ENCODE measurements at places on chromosomes 13 and 19.

- no peak for DNase-seq
Measured at GRCh38 chr13:27035892-27036235, 135.7 kb downstream of the USP12 start.

DNA sequence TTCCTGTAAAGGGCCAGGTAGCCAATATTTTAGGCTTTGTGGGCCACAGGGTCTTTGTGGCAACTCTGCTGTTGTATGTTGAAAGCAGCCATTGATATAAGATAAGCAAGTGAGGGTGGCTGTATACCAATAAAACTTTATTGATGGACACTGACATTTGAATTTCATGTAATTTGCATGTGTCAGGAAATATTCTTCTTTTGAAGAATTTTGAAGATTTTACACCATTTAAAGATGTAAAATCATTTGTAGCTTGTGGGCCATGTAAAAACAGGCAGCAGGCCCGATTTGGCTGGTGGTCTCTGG, 2.4 kb upstream of the CTU1 start:
- DNase-seq = no peak

GRCh38 chr13:95579303-95579702, 26.8 kb downstream of the CLDN10 start:
- no peak for DNase-seq

GRCh38 chr13:112836940-112837339, 132.1 kb upstream of the MCF2L start:
- no peak for DNase-seq

DNA sequence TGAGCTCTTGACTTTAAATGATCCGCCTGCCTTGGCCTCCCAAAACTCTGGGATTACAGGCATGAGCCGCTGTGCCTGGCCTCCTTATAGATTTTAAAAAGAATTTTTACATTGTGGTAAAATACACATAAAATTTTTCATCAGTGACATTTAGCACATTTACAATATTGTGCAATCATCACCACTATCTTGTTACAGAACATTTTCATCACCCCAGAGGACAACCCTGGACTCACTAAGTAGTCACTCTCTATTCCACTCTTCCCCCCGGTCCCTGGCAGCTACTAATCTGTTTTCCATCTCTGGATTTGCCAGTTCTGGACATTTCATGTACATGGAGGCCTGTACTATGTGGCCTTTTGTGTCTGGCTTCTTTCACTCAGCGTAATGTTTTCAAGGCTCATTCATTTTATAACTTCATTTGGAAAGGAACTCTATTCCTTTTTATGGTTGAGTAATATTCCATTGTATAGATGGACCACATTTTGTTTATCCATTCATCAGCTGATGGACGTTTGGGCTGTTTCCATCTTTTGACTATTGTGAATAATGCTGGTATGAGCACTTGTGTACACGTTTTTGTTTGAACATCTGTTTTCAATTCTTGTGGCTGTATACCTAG, 19.9 kb downstream of the MEGF8 start:
- DNase-seq = no peak

- no peak for DNase-seq
Measured at GRCh38 chr13:111326621-111326965, 6.2 kb downstream of the TEX29 start.

DNA sequence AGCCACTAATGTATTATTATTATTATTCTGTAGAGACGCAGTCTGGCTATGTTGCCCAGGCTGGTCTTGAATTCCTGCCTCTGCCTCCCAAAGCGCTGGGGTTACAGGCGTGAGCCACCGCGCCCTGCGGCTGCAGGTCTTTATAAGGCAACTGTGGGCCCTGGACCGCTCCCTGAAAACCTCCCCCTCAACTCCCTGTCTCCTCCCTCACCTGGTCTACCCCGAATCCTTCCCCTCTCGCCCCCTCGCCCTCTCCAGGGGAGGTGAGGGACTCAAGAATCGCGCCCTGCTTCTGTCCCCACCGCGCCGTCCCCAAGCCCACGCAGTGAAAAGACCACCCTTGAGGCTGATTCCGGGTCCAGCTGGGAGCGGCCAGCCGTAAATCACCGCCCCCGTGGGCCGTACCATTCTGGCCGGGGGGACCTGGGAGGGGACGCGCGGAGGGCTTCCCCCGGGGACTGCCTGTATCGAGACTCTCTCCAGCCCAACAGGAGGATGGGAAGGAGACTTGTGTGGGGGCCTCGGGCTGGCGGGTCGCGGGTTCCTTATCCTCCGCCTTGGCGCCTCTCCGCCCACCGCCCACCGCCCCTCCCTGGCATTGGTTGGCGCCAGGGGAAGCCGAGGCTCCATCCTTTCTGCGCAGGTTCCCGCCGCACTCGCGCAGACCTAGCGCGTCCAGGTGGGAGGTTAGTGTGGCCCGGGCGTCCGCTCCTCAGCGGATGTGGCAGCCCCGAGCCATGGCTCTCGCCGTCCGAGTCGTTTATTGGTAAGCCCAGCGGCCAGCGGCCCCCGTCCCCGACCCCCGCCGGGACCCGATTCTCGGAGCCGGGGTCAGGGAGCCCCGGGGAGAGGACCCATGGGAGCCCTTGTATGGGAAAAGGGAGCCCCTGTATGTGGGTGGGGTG, at the start of gene SELENOW:
TSS of gene SELENOW (plus strand) at position 655 of the 905 bp plus-strand sequence. CDS start at position 738, 83 bp downstream.
- peak; percentile 83 for DNase-seq

- no peak for DNase-seq
Measured at GRCh38 chr13:101875717-101876393, 423.4 kb downstream of the ITGBL1 start.

DNA sequence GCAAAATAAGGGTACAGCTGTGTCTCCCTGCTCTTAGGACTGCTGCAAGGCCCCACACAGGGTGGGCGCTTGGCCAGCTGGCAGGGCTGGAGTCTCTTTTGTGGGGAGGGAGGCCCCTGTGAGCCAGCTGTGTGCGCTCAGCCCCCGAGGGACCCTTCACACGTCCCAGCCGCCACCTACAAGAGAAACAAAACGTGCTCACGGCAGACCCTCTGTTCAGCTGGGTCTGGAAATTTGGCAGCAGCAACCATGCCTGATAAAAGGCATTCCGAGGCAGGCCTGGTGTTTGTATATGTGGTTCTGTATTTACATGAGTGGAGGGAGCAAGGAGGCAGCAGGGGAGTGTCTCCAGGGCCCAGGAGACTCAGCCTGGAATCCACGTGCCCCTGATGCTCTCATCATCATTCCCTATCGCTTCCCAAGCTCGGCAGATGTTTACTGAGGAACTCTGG, 49.7 kb downstream of the CRTC1 start:
- DNase-seq = no peak

DNA sequence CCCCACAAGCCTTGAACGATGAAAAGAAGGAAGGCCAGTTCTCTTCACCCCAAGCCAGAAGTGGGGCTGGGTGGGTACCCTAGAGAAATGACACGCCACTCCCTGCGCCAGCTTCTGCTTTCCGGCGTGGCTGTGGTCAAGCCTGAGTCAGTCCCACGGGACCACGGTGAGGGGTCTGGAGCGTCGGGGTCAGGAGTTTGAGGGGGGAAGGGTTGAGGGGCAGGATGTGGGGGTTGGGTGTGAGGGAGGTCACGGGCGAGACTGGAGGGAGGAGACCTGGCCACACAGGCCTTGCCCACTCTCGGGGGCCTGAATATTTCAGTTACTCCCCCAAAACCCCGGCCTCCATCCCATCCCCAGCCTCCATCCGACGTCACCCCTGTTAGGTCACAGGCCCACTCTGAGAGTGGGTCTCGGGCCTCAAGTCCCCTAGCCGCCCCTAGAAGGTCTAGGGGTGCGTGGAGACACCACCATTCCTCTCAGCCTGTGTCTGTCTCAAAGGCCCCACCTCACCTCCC, 500 bp upstream of the IFI30 start:
- DNase-seq = no peak

DNA sequence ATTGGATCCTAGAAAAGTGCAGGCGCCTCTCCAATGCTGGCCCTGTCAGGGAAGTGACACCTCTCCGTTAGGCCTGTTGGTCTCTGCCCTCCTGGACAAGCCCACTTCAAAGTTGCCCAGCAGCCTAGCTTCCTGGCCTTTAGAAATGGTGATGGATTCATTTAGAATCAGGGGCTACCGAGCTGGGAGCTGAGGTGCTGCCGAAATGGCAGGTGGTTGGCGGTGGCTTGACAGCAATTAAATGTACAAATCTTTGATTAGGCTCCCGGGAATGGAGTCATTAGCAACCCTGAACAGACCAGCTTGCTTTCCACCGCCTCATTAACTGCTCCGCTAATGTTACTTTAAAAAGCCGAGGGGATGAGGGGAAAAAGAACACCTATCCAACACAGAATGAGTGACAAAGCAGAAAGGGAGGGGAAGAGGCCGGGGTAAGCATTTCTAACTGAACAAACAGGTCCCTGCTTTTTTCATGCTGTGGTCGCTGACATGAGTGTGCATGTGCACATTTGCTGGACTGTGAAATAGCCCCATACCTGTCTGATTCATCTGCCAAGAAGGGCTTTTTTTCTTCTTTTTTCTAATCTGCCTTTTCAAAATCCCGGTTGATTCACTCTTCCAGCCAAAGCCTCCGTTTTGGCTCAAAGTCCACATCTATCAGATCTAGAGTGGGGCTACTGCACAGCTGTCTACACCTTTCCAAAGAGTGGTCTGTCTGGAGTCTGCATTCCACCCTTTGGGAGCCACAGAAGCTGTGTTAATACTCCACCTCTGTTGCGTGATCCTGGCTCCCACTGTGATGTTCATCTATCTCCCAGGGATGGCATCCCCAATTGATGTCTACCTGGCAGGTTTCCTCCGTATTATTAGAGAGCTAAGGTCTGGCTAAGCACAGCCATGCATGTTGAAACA, 431.9 kb downstream of the COG6 start:
- no peak for DNase-seq

- no peak for DNase-seq
Measured at GRCh38 chr19:3610745-3611717, 4.4 kb upstream of the TBXA2R start.

GRCh38 chr19:45900738-45901431, 1.5 kb downstream of the MYPOP start:
- DNase-seq = no peak

DNA sequence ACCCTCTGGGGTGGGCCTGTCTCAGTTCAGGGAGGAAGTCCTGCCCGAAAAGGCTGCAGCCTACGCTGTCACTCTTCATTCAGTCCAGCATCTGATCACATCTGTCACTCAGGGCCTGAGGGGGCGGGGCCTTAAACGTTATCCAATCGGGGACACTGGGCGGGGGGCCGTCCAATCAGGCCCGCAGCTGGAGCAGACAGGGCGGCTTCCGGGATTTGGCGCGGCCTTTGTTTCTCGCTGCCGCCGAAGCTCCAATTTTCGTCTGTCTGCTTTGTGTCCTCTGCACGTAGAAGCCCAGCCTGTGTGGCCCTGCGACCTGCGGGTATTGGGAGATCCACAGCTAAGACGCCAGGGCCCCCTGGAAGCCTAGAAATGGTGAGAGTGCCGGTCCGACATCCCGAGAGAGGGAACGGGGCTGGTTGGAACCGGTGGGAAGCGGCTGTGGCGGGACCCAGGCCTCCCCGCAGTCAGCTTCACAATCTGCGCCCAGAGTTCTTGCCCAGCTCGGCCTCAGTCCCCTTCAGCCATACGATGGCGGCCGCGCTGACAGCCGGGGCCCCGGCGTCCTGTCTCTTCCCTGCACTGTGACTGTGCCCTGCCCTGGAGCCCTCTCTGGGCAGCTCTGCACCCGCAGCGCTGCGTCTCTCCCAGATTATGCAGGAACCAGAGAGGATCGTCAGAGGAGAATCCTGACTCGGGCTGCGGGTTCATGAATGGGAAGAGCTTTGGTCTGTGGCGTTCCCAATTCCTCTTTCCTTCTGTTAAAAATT, at the start of gene ZNF730:
TSS of gene ZNF730 (plus strand) at position 224 of the 770 bp plus-strand sequence. CDS start at position 373, 149 bp downstream.
- DNase-seq = peak; percentile 24

DNA sequence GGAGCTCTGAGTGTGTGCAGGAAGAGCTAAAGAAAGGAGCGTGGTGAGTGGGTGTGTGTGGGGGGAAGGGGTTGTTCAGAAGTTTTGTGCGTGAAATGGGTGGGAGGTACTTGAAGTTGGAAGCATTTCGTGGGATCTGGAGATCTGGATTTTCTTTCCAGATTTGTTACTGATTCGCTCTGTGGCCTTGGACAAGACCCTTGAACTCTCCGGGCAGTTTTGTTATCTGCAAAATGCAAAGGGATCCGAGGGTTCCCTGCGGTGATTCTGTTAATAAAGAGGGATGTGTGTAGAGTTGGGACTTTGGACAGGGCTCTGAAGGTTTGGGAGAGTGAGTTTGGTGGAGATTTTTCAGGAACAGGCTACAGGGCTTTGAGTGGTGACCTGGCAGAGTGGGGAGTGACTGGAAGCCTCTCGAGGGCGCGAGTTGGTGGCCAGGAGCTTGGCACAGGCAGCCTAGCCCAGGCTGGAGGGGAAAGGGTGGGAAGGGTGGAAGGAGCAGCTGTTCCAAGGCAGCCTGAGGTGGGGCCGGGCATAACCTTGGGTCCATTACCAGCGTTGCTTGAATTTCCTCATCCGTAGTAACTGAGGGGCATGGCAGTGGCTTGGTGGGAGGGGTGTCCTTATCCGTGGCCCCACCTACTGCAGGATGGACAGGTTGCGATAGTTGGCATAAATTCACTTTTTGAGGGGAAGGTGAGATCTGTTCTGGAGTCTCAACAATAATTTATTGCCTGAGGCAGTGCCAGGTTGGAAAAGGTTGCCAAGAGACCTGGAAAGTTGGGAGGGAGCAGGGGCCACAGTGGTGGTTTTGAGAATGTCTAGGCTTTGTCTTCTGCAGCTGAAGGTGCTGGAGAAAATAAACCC, 2.1 kb downstream of the ACTN4 start:
- no peak for DNase-seq

DNA sequence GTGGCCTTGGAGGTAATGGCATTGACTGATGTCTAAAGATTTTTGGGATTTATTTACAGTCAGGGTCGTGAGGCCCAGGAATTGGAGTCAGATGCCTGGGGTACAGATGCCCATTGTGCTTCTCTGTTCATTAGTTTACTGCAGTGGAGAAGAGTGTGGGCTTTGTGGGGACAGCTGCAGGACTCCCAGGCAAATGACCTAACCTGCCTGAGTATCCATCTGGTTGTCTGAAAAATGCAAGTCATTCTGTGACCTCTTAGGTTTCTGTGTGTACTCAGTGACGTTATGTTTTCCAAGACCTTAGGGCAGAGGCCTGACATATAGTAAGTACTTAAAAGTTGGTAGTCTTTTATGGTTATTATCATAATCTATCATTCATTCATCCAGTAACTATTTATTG, 60.5 kb downstream of the SPATA13 start:
- no peak for DNase-seq

DNA sequence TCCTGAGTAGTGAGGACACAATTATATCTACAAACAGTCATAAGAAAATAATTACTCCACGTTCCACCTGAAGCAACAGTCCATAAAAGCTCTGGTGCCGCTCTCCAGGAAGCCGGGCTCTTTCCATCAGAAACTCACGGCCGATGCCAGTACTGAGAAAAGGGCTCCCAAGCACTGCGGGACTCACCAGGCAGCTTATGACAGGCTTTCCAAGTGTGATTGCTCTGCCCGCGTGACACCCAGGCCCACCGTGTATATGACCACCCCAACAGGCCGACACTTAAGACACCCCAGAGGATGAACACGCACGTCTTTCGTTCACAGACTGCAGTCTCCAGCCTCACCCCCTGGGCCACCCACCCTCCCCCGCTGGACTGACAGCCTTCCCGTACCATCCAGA, 199.0 kb downstream of the UQCRFS1 start:
- no peak for DNase-seq

DNA sequence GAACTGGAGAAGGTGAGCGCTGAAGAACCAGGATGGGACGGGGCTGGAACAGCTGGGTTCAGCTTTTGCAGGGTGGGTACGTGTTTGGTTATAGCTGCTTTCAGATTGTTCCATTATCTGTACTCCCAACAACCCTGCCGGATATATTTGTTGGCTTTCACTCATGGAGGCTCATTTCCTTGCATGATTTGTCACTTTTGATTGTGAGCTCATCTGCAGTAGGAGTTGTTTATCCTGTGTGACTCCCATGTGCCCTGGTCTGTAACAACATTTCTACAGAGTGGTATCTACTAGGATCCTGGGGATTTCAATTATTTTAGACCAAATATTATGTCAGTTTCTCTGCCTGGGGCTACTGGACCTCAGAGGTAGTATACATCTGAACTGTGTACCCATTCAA, 5.4 kb downstream of the ARL11 start:
- DNase-seq = no peak
